ENCODE measurements at places on chromosomes 11 and 22.

- DNase-seq: no peak
These were observed 74.9 kb downstream of the DEPDC5 start for GRCh38 chr22:31828739-31829138.

- DNase-seq: no peak
These were observed 44.3 kb upstream of the NNMT start for GRCh38 chr11:114251815-114252337.

- DNase-seq: peak; percentile 80
These were observed 884 bp downstream of the IL10RA start for GRCh38 chr11:117986981-117987574.

DNA sequence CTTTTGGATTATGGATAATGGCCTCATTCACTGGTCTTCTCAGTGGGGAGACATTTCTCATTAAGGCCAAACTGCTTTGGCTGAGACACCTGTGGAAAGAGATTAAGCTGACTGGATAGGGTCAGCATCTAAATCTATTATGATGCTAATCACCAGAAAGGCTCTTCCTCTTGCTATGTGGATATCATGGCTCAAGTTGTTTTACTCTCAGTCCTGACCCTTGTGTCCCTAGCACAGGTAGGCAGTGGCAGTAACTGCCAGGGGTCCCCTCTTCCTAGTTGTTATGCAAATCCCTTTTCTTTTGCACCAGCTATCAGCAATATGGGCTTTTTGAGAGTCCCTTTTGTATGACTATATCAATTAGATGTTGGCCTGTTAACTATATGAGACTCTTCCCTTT, 335.7 kb upstream of the PLET1 start:
- no peak for DNase-seq

- DNase-seq: peak; percentile 18
These were observed 50.3 kb downstream of the TRIOBP start for GRCh38 chr22:37747080-37747714.

GRCh38 chr11:8283100-8283464, 19.4 kb upstream of the LMO1 start:
- no peak for DNase-seq

- peak; percentile 42 for DNase-seq
These were observed at the start of gene PARVB for GRCh38 chr22:44024288-44024921. PARVB (plus strand) TSS chr22:44024302; CDS start chr22:44024340, 38 bp downstream.

DNA sequence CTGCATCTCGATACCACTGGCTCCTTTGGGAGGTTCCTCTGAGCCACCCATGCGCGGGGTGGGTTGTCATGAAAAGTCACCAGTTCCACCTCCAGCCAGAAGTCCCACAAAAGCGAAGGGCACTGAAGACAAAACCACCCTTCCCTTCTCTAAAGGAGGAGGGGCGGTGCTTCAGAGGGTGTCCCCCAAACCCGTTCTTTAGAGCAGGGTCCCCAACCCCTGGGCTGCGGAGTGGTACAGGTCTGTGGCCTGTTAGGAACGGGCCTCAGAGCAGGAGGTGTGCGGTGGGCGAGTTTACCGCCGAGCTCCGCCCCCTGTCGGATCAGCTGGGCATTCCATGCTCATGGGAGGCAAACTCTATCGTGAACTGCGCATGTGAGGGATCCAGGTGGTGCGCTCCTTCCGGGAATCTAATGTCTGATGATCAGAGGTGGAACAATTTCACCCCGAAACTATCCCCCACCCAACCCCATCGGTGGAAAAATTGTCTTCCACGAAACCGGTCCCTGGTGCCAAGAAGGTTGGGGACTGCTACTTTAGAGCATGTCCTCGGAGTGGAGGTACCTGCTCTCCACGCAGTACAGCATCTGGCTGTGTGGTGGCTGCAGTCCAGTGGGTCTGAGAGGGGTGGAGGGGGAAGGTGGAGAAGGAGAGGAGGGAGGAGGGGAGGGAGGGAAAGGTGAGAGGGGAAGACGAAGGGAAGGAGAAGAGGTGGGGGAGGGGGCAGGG, 72.9 kb upstream of the SEPTIN5 start:
- DNase-seq: no peak

DNA sequence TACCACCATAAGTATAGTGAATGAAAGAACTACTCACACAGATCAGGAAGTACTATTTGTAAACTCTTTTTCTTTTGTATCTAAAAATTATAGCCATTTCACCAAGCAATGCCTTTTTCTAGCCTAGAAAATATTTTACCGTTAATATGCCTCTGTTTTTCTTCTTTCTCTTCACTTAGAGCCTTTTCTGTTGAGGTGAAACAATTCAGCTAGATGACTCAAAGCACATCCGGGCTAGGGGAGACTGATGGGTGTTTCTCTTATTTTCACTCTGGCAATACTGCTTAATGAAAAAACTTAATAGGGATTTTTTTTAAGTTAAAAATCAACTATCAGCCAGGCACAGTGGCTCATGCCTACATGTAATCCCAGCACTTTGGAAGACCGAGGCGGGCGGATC, 93.3 kb downstream of the SGSM3 start:
- DNase-seq: peak; percentile 44

DNA sequence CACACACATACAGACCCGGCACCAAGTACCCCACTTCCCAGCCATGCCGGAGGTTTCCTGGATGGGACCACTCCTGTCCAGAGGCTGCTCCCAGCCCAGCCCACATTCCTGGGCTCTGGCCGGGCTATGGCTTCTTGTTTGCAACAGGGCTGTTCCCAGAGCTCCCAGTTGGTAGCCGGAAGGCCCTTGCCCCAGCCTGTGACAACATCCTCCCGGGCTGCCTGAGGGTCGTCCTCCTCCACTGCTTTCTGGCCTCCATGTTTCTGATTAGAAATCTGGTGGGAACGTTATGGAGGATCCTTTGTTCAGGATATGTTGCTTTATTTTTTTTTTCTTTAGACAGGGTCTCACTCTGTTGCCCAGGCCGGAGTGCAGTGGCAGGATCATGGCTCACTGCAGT, 952 bp upstream of the CYP2D6 start:
- DNase-seq: no peak

GRCh38 chr11:105100206-105100605, 39.4 kb downstream of the CARD18 start:
- peak; percentile 6 for DNase-seq

DNA sequence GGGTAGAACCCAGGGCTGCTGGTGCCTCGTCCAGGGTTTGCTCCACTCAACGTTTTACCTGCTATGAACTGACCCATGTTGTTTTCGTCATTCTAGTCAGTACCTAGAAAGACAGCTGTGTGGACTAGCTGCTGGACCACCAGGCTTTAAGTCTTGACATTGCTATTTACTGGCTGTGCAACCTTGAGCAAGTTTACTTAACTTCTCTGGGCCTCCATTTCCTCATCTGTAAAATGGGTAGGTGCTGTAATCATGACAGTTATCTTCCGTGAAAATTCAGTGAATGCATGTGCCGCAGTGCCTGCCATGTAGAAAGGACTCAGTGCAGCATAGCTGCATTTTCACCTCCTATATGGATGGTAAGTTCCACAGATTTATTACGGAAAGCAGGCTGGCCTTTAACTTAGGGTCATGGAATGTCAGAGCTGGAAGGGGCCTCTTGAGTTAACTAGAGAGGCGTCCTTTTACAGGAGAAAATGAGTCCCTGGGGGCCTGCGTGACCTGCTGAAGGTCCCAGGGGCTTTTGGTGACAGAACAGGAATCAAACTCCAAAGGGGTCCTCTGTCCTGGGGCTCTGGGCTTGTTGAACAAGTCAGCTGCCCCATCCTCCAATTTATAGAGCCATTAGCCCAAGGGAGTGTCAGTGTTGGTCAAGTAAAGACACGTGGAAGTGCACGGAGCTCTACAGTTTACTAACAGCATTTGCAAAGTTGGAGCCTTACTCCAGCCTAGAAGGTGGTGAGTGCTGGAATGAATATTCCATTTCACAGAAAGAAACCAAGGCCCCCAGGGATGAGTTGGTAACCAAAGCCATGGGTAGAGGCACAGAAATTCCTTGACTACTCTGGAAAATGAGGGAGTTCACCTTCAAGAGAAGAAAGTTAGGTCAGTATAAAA, 12.0 kb upstream of the MALAT1 start:
- no peak for DNase-seq

GRCh38 chr11:76744186-76745043, 38.7 kb upstream of the TSKU start:
- DNase-seq: no peak

GRCh38 chr22:39490135-39490798, 11.8 kb upstream of the MIEF1 start:
- peak; percentile 89 for DNase-seq

DNA sequence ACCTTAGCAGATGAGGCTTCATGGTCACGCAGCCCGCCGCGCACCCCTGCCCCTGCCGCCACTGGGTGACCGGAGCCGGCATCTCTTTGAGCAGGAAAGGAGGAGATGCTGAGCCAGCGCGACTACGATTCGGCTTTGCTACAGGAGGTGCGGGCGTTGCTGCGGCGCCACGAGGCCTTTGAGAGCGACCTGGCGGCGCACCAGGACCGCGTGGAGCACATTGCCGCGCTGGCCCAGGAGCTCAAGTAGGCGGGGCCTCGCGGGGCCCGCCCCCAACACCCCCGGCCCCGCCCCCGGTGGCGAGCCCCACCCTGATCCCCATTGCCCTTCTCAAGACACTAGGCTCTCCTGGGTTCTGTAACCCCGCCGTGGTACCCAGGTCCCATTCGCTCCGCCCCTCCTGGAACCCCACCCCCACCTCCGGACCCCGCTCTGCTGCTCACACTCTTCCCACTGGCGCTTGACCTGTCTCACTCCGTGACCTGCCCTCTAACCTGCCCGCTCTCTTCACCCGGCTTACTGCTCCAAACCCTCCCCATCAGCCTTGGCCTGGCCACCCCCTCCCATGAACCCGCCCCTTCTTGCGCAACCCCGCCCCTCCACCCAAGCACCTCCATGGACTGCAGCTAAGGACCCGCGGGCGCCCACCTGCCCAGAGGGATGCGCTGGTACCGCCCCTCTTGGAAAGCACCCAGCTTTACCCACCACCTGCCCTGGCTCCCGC, 9.1 kb downstream of the CTSF start:
- peak; percentile 45 for DNase-seq

DNA sequence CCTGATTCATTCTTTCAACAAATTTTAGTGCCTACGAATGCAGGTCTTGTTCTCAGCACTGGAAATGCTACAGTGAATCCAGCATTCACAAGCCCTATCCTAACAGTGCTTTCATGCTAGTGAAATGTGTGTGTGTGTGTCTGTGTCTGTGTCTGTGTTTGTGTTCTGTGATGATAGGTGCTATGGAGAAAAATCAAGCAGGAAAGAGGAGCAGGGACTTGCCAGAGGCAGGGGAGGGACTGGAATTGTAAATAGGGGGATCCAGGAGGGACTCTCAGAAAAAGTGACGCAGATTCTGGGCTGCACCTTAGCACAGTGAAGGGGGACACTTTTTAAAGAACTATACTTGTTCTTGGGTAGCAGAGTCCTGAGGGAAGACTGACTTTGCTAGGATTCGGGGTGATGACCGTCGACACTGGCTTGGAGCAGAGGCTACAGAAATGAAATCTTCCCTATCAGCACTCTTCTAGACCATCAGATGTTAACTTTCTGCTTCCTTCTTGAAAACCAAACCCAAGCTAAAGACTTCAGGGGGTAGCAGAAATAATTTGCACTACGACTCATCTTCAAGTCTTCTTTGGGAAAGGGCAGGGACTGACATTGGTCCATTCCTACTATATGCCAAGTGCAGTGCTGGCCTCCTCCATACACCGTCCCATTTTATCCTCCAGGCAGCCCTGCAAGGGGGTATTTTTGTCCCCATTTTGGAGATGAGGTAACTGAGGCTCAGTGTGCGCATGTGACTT, 39.3 kb upstream of the PTPRJ start:
- no peak for DNase-seq

- peak; percentile 7 for DNase-seq
These were observed 1350.5 kb downstream of the TBC1D22A start for GRCh38 chr22:48112687-48113521.

DNA sequence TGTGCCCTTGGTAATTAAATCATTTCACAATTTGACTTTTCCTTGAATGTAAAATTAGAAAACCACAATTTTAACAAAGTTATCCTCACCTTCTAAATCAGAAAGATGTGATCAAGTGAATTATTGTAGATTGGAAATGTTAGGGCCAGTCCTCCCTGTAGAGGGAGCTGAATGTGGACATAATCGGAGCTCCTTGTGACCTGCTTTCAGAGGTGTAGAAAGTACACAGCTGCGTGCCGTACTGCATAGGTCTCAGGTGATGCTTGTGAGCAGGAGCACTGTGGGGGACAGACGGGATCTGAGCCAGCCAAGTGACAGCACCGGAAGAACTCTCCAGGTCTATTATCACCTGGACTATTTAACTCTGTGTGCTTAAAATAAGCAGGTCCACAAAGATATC, 338.0 kb downstream of the AASDHPPT start:
- no peak for DNase-seq

DNA sequence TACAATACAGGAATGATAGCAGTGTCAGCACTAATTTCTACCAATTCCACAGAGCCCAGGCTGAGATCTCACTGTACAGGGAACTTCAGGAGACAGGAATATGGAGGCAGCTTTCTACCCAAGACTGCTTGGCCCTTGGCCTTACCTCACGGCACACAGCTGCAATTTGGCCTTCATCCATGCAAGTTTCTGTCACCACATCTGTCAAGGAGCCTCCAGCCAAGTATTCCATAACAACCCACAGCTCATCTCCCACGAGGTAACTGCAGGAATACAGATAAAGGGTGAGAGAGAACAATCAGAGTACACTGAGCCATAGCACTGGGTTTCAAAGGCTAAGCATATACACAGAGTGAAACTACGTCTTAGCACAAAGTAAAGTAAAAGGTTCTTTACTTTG, 39.0 kb upstream of the GDPD4 start:
- no peak for DNase-seq

DNA sequence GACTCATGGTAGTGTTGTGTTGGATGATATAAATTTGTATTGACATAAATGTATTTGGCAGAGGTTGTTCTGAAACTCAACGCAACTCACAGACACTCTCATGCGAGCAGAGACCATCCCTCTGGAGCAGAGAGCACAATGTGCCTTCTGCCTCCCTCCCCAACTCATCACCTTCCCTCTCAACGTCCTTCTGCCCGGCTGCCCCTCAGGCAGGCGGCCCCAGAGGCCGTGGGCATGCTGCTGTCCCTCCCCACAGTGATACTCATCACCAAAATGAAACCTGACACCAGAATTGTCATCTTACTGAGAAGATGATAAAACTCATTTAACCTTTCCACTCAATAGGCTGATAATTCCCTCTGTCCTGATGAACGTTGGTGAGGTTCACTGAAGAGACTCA, 260.6 kb downstream of the ETS1 start:
- DNase-seq: no peak

DNA sequence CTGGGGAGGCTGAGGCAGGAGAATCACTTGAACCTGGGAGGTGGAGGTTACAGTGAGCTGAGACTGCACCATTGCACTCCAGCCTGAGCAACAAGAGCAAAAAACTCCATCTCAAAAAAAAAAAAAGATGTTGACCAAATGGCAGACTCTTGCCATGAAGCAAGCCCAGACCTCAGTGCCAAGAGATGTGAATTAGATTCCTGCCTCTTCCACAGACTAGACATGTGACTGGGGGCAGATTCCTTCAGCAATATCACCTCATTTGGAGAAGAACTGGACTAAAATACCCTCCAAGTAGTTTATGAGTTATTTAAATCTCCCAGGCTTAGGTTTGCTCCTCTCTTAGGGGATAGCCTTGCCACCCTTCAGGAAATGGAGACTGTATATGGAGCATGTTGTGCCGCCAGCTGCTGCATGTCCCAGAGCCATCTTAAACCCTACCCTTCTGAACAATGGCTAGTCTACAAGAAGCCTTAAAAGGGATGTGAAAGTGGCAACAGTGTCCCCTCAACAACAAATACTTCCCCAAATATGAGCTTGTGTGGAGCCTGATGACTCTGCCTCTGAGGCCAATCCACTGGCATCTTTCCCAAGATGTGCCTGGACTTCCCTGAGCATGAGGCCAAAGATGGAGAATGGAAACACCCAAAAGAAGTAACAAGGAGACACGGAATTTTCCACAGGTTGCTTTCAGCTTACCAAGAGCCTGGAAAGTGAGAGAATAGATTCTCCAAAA, 763 bp upstream of the MS4A7 start:
- DNase-seq: no peak

All from stimulated activated CD4-positive, alpha-beta T cell treated with anti-CD3 and anti-CD28 coated beads, Interleukin-15, amount 100 ng/mL, for 24 hours (primary cell).